ENCODE measurements at places on chromosomes 13 and 19.

GRCh38 chr19:6599866-6600454 is 9.0 kb upstream of the CD70 start:
- no peak for DNase-seq

DNA sequence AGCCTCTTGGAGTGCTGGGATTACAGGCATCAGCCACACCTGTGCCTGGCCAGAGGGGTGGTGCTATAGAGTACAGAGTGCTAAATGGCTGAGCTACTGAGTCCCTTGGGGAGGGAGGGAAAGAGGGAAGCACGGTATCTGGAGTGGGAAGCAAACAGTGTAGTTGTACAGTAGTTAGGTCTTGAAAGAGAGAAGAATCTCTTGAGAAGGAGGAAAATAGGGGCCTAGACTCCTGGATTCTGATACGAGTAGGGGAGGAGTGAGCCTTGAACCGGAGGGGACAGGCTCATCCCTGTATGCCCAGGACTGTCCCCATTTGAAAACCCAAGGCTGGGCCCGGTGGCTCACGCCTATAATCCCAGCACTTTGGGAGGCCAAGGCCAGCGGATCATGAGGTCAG is 5.1 kb downstream of the MYADM start:
- DNase-seq = no peak

DNA sequence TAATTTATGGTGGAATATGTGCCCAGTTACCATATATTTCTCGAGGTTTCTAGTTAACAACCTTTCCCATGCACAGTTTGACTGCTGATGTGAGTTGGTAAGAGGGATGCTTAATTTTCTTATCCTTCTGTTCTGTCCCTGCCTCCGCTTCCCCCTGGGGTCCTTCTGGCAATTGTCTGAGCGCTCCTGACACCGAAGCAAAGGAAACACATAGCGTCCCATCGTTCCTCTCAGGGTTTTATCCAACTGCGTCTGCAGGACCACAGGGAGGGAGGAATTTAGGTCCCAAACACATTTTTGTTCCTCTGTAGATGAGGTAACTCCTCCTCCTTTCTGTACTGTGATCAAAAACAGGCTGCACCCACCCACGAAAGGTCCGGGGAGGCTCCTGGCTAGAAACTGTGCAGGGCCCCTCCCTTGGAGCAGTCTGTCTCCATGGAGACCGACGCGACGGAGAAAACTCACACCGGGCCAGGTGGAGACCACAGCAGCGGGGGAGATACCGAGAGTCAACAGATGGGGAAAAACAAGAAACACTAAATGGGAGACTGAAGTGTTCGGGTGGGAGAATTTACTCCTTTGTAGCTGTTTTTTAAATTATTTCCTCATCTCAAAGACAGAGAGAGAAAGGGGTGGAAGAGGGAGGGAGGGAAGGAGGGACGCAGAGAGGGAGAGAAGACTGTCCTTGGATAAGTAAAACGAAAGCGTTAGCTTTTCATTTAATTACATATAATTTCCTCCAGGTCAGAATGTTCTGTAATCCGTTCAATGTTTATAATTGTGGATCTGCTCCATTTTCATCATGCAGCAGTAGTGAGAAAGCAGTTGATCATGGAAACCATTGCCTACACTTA is 191.8 kb upstream of the NBEA start:
- no peak for DNase-seq

DNA sequence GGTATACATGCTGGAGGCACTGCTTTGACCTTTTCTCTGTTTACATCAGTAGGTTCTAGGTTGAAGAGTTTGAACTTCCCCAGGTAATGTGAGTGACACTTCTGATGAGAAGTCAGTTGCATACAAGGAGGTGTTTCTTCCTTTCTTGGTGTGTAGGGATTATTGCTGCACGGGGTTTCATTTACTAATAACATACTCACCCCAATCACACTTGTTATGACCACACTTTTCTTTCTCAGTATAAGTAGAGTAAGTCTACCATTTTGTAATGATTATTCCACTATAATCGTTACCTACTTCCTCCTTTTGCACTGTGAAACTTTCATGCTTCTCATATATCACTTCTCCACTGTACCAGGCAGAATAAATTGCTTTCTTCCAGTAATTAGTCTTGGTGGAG is 138.0 kb downstream of the TNFSF13B start:
- DNase-seq = no peak

GRCh38 chr13:41568972-41569351 is 111.6 kb downstream of the RGCC start:
- no peak for DNase-seq

GRCh38 chr19:39870171-39870971 is 24.2 kb upstream of the FBL start:
- no peak for DNase-seq

GRCh38 chr19:18896421-18896841 is 473 bp upstream of the CERS1 start:
- no peak for DNase-seq

- no peak for DNase-seq
These were observed 369.7 kb downstream of the COG6 start for GRCh38 chr13:40024967-40025714.

DNA sequence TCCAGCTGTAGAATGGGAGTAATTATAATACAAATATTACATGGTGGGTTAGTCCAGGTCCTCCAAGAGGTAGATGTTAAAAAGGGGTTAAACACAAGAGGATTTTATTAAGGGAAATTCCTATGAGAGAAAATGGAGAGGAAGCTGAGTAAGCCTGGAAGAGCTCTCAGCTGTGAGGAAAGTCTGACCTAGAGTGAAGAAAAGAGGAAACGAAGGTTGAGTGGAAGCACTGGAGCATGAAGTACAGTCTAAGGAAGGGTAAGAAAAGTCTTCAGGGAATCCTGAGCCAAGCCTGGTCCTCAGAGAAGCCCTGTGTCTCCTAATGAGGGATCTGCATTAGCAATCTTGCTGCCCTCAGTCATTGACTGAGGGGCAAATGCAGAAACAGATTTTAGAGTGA is 506.2 kb downstream of the GPC5 start:
- DNase-seq = no peak

DNA sequence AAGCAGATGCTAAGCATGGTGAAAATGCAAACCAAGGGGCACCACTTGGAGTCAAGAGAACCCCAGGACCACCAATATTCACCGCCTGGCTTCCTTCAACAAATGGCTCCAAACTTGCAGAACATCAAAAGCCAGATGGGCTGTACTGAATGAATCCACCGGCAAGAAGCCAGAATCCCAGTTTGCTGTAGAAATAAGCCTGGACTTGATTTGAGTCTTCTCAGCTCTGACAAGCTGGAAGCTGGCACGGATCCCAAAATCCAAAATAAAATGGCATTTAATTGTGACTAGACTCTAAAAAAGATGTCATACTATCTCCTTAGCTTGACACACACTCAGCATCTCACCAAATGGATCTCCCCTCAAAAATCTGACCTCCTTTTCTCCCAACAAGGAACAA is 11.9 kb downstream of the EFNB2 start:
- DNase-seq = no peak

DNA sequence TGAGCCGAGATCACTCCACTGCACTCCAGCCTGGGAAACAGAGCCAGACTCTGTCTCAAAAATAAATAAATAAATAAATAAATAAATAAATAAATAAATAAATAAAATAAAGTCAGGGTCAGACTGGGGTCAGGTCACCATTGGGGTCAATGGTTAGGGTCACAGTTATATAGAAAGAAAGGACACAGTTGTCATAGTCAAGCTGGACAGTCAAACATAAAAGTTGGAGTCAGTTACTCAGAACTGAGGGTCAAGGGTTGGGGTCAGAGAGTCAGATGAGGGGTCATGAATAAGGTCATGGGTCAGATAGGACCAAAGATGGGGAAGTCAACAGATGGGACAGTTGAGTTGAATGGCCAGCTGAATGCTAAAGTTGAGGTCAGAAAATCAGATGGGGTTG is 16.7 kb upstream of the EPOR start:
- DNase-seq = no peak

GRCh38 chr19:45450012-45450333 is 17.8 kb upstream of the FOSB start:
- no peak for DNase-seq

GRCh38 chr13:98176777-98177608 is at the start of gene RNF113B:
RNF113B (minus strand) TSS chr13:98177269; CDS start chr13:98177236, 33 bp downstream.
- DNase-seq = no peak

DNA sequence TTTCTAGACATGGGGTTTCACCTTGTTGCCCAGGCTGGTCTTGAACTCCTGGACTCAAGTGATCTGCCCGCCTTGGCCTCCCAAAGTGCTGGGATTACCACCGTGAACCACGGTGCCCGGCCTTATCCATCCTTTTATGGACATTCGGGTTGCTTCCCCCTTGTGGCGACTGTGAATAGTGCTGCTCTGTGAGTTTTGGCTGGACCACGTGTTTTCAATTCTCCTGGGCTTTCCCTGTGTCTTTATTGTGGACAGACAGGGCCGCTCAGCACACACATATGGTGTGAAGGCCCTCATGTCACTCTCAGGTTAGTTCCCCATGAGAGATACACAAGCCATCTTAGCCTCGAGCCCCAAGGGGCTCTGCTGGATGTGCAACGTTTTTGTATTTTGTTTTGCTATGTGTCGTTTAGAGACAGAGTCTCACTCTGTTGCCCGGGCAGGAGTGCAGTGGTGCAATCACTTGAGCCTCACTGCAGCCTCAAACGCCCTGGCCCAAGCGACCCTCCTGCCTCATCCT is 40.5 kb downstream of the MAU2 start:
- peak; percentile 86 for DNase-seq

DNA sequence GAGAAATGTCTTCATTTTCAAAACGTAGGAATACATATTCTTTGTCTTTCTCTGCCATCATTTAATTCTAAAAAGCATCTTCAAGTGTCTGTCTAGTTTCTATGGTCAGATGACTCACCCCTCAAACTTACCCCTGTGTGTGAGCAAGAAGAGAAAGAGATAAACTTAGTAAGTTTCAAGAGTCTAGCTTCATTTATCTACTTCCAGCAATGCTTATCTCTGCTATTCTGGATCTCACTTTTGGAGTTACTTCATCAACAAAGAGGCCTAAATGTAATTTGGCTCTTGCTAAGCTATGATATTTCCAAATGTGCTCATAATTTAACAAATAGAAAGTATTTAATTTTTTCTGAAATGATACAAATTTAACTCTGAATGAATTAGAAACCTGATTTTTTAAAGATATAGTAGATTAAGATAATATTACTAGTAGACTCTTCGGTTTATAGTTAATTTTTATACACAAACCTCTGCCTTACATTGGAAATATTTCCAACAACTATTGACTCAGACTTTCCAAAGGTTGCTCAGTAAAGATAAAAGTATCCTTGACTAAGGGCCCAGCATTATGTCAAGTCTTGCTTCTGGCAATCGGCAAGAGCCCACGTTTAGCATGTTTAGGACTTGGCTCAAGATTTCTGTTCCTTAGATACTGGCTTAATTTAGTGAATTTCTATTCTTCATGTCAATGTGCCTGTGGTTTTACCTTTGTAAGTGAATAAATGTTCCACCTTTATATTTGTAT is 1511.0 kb upstream of the SLC10A2 start:
- DNase-seq = no peak

DNA sequence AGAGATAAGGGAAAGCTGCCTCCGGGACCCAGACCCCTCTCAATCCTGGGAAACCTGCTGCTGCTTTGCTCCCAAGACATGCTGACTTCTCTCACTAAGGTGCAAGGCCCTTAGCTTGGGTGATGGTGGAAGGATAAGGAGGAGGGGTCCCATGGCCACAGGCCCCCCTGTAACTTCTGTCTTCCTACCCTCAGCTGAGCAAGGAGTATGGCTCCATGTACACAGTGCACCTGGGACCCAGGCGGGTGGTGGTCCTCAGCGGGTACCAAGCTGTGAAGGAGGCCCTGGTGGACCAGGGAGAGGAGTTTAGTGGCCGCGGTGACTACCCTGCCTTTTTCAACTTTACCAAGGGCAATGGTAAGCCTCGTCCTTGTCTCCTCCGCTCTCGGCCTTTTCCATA is 2.0 kb downstream of the CYP2F1 start:
- no peak for DNase-seq

GRCh38 chr19:42081584-42082203 is 5.7 kb downstream of the ZNF574 start:
- DNase-seq = peak; percentile 70

DNA sequence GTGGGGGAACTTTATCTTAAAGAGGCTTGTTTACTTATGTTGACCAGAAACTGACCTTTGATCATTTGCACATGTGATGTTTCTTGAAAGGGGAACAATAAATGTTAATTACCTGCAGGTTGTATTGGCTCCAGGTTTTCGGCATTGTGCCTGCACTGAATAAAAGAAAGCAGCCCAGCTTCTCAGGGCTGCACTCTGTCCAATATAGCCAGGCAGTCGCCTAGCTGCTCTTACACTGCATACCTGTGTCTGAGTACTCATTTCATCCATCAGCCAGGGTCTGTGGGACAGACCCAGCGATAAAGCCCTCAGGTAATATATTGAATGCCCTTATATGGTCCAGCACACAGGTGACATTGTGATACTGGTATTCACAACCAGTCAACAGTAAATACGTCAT is 8.9 kb upstream of the ZNF726 start:
- DNase-seq = no peak

- no peak for DNase-seq
These were observed 833.0 kb downstream of the EFNB2 start for GRCh38 chr13:105702441-105702840.

DNA sequence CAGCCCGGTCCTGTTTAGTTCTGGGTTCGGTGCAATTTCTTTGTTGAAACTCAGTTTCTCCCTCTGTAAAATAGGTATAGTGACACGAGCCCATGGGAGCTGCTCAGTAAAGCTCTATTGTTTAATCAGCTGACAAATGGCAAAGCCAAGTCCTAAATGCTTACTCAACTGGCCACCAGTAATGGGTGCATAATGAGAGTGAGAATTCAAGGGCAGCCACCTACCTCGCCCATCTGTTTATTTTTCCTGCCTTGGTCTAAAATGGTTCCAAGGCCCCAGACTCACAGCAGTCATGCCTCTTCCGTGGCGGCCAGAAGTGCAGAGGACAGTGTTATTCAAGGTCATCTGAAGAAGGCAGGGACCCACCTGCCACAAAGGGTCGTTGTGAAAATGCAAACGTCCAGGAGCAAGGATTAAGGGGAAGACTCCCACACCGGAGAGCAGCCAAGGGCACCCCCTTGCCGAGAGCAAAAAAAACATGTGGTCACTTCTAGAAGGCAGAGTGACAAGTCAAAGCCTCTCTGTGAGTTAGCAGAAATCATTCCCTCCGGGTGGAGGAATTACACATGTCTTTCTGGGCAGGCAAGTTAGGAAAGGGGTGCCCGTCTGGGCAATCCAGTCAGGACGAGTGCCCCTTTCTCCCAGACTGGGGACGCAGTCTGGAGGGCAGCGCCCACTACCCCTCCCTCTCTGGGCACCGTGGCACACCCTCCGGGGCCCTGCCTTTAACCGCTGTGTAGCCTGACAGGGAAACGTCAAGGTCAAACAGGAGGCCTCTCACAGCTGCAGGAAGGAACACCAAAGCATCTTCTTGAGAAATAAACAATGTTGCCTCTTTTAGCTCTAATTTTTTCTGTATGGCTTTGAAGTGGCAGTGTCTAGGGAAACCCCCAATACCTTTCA is 186.2 kb downstream of the FOXO1 start:
- DNase-seq = no peak

GRCh38 chr13:70090036-70090723 is 17.4 kb upstream of the ATXN8OS start:
- no peak for DNase-seq

All from ELR (cell line).